Femur (tissue), 1 donor: ENCODE measurements at places on chromosomes 3 and 15.
A peak's percentile ranks its signal among the peaks of the same experiment; 100 is the strongest.

DNA sequence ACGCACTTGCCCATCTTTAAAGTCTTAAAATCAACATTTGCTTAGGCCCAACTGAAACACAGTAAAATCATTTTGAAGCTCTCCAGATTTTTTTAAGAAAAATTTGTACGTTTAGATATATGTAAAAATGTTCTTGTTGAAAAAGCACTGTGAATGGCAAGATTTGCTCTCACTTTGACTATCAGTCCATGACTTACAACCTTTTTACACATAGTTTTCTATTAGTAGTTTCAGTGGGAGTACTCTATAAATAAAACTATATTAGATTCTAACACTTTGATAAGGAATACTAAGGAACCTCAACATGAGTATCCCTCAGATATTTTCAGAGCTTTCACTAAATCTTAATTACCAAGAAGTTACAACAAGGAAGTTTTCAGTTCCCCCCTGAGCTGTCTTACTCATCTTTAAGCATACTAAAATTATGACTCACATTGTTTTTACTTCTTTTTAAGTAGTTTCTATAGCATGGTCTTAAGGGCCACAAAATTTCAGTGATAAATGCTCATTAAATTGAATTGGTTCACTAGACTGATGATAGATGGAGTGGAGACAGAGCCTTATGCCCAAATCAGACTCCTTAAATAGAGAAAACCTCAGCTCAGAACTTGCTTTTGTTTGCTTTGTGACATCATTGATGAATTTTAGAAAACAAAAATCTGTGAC, 31.6 kb upstream of the RAP2B start:
- DNase-seq: no peak

DNA sequence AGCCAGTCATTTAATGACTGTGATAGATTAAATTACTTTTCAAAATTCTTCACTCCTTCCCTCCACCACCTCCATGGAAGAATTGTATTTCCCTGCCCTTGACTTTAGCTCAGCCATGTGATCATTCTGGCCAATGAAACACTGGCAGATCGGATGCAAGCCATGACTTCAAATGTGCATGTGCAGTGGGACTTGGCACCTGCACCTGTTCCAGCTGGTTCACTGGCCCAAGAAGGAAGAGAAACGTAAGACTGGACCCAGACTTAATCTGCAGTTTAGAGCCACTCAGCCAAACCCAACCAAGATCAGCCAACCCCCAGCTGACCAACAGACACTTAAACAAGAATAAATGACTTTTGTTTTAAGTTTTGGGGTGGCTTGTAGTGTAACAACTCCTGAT, 11.8 kb downstream of the DPH3 start:
- DNase-seq: no peak

- DNase-seq: peak; percentile 91
Observed at GRCh38 chr3:127672429-127673190, at the start of gene ABTB1. Gene ABTB1 (plus strand): TSS chr3:127672952. CDS start chr3:127673026, 74 bp downstream.

DNA sequence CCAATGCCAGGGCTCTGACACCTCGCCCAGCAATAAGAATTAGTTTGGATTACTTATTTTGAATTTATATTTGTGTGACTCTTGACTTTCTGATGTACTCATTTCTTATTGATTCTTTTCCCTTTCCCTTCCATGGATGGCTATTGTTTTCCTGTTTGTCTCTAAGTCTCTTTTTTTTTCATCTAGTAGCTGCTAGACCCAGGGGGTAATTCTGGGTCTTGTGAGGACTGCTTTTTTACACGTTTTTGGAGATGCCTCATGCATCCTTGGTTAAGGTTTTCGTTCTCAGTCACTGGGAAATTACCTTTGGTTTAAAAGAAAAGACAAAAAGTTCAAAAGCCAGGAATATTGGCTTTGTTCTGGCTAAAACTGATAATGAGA, 70.2 kb upstream of the STRIT1 start:
- no peak for DNase-seq

DNA sequence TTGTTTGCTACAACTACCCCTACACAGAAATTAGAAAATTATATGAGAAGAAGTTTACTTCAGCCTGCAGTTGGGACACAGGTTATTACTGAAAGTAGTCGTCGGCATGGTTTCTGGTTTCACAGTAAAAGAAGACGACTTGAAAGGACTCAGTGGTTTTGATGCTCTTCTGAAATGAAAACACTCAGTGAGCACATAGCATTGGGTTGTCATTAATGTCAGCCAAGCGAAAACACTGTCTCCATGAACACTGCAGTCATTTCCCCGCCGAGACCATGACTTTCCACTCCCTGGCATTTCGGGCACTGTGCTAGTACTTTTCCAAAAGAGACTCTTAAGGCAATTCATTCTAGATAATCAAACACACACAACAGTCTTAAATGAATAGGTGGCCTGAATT, 69.2 kb upstream of the ICE2 start:
- DNase-seq: no peak

- DNase-seq: no peak
Observed at GRCh38 chr3:165464736-165465135, 268.6 kb upstream of the SLITRK3 start.

DNA sequence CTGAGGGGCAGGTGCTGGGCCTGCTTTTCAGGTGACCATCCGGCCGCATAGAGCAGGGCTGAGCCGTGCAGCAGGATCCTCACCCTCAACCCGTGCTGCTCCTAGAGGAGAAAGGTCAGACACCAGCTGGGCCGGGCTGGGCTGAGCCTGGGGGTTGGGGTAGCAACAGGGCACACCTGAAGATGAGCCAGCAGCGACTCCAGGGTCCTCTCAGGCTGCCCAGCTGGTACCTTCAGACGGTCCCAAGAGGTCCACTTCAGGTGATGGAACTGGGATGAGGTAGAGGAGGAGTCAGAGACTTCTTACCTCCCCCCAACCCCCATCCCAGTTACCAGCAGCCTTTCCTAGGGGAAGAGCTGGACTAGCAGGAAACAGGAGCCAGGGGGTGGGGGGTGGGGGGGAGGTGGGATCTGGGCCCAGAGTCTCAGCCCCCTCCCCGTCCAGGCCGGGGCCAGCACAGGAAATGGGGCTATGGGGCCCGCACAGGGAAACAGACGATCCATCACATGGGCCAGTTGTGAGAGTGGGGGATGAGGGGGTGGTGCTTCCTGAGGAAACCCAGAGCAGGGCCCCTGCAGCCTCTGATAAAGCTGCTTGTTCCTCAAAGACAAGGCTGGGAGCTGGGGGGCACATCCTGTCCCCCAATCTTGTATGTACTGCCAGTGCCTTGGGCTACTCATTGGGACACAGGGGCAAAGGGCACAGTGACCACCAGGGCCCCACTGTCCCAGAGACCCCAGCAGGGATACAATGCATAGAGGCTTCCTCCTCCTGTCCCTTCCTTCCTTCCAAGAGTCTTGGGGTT, 3.0 kb downstream of the INKA1 start:
- DNase-seq: peak; percentile 93

DNA sequence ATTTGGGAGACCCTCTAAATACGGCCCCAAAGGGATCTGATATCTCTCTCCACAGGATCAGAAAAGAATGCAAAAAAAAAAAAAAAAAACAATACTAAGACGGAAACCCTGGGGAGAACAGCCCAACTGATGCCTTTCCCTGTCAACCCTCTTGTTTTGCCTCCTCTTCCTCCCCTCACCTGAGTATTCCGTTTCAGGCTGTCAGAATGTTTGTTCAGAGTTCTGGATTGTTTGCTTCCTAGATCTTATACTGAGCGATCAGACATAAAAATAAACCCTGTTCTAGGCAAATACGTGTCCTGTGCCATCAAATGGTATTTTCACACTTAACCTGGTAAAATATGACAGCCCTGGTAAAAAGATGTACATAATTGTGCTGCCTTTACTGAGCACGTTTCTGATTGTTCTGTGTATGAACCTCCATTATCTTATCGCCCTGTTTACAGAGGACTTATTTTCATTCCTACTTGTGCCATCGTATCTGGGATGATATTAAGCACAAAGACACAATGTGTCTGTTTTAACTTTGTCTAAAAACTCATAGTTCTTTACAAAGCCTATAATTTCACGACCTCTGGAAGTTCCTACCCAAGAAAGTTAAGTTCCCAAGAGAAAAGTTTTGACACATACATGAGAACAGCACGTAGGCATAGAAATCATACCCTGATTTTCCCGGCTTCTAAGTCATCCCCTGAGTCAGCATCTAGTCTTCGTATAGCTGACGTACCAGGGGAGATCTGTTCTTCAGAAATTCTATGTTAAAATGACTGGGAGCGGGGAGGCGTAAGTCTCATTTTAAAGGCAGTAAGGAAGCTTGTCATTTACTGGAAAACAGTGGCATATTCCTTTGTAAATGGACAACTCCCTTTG, 856 bp downstream of the ZBTB38 start:
- no peak for DNase-seq

GRCh38 chr15:35595656-35596055, 49.7 kb upstream of the DPH6 start:
- no peak for DNase-seq

DNA sequence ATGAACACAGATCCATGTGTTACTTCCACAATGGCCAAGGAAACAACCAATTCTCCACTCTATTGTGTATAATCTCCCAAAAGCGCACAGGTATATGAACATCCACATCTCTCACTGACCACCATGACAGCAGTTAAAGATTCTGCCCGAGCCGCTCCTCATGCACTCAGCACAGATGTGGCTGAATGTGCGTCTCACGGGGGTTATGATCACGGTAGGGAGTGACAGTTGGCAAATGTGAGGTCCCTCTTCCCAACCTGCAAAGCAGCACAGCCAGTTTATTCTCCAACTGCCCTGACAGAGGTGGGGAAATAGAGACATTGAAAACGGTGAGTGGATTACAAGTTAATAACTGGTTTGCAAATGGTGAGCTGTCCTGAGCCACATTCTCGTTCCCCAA, 17.6 kb downstream of the FOXP1 start:
- no peak for DNase-seq

DNA sequence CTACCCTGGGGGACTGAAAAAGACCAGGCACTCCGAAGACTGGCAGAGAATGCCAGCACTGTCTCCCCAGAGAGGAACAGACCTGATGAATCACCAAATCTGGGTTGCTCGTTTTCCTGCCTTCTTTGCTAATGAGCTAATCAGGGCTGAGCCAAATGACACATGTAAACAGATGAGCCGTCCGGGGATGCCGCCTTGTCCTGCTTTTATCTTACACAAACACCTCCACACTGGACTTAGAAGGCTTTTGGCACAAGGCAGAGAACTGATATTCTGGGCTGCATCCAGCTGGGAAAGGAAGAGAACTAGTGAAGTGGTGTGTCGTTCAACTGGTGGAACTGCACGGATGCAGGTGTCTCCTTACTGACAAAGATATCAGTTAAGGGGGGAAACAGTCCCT, 88.1 kb downstream of the MECOM start:
- no peak for DNase-seq

DNA sequence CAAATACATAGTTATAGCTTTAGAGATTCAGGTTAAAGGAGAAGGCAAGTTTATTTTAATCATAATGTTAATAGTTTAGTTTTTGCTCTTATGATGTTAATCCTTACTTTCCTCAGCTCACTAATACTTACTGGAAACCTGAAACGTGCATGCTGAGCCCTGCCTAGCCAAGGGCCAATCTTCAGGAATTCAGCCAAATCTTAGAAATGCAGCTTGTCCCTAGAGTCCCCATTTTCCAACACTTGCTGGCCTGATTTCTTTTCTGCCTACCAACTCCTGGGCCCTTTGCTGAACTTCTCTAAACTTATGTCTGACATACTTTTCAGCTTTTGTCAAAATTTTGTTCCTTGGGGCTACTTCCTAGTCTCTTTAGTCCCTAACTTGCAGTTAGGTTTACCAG, 22.8 kb downstream of the BCHE start:
- DNase-seq: no peak

GRCh38 chr3:53016236-53016635, 29.6 kb downstream of the SFMBT1 start:
- no peak for DNase-seq

DNA sequence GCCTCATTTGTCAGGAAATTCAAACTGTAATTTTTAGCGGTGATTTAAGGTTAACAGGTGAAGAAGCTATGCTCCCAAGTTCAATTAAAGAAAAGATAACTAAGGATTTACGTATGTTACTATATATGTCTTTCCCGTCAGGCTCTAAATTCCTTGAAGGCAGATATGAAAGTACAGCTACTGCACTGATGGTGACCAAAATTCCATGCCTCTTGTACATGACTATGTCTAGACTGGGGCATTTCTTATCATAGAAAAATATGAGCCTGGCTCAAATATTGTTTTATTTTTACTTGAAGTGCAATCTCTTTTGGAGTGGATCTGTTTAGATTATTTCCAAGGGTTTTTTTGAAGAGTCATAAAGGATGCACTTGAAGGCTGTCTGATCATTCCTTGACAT, 647.1 kb upstream of the KCNMB2 start:
- DNase-seq: no peak

DNA sequence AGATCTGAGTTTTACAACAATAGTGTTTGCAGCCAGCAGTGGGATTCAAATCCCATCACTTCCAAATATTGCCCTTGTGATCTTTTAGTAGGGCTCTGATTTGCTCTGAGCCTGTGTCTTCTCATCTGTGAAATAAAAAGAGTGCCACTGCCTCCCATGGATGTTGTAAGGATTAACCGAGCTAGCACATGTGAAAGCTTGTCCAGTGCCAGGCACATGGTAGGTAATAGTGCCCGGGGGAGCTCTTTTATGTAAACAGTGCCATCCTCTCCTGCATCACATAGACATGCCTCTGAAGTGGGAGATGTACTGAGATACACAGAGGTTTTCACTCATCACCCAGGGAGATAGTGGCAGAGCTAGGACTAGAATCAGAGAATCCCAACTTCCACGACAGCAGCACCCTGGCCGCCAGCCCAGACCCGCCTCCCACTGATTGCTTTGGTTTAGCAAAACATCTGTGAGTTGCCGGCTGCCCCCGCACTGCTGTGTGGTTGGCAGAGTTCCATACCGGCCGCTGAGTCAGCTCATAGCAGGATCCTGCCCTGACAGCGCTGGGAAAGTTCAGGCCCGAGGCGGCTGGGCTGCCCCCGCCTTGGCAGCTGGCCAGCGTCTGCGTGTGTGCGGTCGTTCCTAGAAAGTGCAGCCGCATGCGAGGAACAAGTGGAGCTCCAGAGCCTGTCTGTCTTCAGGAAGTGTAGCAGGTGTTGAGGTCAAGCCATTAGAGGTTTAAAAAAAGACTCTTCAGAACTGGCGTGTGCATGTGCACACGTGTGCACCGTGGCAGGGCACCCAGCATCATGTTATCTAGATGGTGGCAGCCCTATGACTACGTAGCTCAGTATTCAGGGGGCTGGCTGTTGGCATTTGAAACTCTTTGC, 5.0 kb downstream of the ARID3B start:
- peak; percentile 99 for DNase-seq

GRCh38 chr3:114700637-114701234, 406.9 kb downstream of the TIGIT start:
- DNase-seq: no peak
